Activated CD4-positive, CD25-positive, alpha-beta regulatory T cell (primary cell): ENCODE measurements at places on chromosomes 2 and 18.

- no peak for DNase-seq
Measured at GRCh38 chr2:165268754-165269153, 29.5 kb downstream of the SCN2A start.

DNA sequence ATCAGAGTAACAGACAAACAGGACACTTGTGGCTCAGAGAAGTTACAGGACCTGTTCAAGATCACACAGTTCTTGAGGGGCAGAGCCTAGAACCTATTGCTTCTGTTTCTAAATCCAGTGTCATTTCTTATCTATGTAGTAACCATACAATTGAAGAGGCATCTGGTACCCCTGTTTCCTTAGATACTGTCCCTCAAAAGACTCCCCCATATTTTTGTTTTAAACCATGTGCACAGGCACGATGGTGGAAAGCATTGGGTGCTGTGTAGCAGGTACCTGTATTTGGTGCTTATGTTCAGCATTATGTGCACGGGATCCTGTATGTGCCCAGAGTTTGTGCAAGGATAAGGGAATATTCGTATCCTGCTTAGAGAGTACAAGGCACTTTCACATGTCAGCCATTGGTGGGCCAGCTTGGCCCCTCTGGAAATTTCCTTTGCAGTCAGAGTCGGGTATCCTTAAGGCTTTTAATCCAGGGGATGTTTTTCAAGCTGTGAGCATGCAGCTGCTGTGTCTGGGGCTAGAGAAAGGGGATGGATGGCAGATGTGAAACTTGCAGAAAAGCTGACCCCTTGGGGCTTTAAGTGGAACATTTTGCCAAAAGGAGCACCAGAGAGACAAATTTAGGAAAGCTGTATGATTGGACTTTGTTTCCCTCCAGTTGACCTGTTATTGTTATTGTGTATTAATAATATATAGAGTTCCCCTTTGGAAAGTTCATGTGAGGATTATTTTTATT is 2.1 kb downstream of the LBH start:
- no peak for DNase-seq

DNA sequence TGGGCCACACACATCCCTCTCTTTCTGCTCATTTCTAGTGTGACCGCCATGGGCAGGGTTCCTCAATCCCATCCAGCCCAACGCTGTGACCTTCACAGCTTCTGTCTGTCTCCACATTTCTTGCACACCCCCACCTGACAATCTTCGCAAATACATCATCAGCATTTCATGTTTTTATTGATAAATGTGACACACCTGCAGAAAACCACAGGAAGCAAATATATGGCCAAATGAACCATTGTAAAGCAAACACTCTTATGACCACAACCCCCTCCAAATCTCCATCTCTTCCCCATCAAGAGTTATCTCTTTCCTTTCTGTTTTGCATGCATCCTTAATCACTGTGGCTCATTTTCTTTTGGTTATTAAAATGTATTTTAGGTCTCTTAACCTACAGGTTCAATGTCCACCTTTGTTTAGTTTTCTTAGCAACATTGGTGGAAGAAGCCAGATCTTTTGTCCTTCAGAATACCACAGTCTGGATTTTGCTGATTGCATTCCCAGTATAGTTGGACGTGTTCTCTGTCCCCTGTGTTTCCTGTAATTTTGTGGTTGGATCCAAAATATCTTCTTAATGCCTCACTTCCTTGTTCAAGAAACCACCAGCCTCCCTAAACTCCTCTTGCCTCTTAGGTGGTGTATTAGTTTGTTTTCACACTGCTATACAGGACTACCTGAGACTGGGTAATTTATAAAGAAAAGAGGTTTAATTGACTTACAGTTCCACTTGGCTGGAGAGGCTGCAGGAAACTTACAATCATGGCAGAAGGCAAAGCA is 9.8 kb upstream of the NCK2 start:
- DNase-seq: no peak

- DNase-seq: no peak
Measured at GRCh38 chr2:71459084-71459431, 5.7 kb downstream of the DYSF start.

- peak; percentile 12 for DNase-seq
Measured at GRCh38 chr2:238158509-238159070, at the start of gene ERFE. Gene ERFE (plus strand): TSS chr2:238158970. CDS start chr2:238159008, 38 bp downstream.

GRCh38 chr2:46239175-46239846 is 57.9 kb upstream of the EPAS1 start:
- DNase-seq: no peak

DNA sequence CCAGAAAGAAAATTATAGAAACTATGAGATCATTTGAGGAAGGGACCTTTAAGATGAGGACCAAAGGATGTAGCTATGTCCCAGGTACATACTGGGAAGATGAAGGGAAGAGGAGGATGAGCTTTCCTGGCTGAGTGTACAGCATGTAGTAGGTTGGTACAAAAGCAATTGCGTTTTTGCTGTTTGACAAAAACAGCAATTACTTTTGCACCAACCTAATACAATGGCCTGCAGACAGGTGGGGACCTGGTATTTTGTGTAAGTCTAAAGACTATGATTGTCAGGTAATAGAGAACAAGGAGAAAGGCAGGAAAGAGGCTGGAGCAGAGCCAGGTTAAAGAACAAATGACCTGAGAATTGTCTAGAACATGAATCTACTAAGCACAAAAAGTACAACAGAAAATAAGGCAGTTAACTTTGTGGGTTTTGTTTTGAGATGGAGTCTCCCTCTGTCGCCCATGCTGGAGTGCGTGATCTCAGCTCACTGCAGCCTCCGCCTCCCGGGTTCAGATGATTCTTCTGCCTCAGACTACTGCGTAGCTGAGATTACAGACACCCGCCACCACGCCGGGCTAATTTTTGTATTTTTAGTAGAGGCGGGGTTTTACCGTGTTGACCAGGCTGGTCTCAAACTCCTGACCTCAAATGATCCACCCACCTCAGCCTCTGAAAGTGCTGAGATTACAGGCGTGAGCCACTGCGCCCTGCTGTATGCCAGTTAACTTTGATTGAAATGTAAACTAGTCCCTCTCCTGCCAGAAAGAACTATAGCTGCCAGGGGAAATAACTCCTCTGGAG is 3.2 kb upstream of the TGOLN2 start:
- DNase-seq: no peak

DNA sequence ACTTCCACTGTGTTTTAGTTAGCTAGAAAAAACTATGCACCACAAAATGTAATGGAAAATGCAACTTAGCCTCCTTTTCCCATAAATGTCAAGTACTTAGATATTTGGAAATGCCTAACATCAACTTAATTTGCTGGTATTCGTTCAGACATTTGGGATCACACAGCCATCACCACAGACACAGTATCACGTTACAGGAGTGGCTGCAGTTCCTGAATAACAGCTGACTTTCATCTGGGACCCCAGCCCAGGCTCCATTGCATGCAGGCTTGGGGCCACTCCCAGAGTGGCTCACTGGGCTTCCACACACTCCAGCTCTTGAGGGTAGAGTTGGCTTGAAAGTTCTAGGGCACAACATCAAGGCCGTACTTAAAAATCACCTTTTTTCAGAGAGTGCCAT is 9.3 kb downstream of the TMEM182 start:
- DNase-seq: no peak

- DNase-seq: no peak
Measured at GRCh38 chr2:235679471-235679870, 185.6 kb downstream of the AGAP1 start.

DNA sequence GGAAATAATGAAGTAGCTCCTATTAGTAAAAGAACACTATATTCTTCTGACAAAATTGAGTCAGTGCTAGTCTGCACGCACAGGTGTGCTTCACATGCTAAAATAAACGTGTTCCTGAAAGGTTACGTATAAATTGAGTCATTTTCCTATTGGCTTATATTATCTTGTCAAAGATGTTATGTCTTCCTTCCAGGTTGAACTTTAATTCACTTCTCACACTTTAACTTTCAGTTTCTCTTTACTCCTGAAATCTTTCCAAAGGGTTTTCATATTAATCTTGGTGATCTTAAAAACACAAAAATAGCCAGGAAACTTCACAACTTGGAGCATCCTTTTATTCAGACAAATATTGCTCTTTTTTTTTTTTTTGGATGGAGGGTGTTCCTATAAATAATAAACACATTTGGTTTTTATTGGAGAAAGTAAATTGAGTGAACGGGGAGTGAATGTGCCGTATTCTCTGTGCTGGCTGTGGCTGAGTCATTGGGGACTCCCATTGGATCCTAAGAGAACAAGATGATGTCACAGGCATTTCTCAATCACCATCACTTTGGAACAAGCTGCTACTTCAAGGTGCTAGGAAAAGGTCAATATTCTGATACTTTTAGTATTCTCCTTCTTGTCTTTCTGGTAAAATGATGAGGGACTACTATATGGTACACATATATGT is 150.2 kb upstream of the SPATS2L start:
- no peak for DNase-seq

GRCh38 chr18:4358618-4359017 is 96.5 kb downstream of the DLGAP1 start:
- DNase-seq: no peak

- no peak for DNase-seq
Measured at GRCh38 chr18:31683106-31683505, 1.3 kb downstream of the B4GALT6 start.

- DNase-seq: no peak
Measured at GRCh38 chr2:43421194-43421593, 174.6 kb downstream of the THADA start.
